Inflammatory macrophage treated with lipopolysaccharide for 4 hours (primary cell): ENCODE measurements at places on chromosomes 7 and 10.
A peak's percentile ranks its signal among the peaks of the same experiment; 100 is the strongest.

GRCh38 chr7:70034999-70035398 is 436.7 kb downstream of the AUTS2 start:
- DNase-seq = no peak

DNA sequence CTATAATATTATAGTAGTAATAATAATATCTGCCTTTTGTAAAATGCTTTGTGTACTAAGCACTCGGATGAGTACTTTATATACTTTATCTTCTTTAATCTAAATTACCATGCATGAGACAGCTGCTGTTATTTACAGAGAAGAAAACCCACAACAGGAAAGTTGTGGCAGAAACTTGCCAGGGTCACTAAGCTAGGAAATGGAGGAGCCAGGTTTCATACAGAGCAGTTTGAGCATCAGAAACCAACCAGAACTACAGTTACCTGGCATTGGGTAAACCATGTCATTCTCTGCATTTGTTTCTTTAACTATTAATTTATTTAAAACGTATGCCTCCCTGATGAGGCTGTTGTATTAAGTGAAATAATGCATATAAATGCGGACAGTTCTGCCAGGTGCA is 129.9 kb downstream of the CSTF2T start:
- no peak for DNase-seq

DNA sequence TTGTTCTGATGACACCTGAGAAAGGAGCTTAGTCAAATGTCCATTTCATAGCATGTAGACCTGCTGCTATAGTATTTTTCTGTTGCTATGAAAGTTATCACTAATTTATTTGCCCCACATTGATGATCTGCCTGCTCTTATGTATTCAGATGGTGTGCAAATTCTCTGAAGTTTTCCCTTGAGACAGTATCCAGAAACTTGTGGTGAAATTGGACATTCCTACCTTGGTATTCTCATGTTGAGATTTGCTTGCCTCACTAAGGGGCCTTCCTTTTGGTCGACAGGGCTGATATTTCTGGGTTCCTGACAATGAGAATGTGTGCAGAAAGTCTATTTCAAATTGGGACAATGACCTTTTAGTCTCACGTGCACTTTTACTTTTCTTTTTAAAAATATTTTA is 253.2 kb upstream of the FZD8 start:
- no peak for DNase-seq

DNA sequence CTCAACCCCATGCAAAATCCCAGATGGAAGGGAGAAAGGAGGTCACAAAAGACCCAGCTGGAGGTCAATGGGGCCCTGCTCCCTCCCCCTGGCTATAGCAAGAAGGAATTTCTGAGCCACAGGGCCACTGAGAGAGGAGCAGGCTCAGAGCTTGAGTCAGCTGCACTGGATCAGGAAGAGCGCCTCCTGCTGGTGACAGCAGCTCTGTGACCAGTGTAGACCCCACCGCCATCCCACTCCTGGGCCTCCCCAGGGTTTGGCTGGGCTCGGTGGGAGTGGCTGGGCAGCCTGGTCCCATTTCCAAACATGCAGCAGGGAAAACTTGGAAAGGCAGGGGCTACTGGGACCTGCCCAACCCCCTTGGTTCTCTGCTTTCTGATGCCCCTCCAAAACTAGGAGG is 31.5 kb upstream of the PRLHR start:
- no peak for DNase-seq

DNA sequence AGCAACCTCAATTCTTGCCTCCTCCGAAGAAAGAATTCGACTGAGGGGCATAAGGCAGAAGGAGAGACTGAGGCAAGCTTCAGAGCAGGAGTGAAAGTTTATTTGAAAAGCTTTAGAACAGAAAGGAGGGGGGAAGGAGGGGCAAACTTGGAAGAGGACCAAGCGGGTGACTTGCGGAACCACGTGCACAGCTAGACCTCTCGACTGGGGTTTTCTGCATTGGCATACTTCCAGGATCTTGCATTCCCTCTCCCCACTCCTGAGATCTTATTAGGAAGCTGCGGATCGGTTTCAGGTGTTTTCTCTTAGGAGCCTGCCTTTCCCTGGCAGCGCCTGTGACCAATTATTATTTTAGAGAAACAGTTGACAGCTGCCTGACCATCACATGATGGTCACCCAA is 20.3 kb upstream of the CPXM2 start:
- DNase-seq = no peak

DNA sequence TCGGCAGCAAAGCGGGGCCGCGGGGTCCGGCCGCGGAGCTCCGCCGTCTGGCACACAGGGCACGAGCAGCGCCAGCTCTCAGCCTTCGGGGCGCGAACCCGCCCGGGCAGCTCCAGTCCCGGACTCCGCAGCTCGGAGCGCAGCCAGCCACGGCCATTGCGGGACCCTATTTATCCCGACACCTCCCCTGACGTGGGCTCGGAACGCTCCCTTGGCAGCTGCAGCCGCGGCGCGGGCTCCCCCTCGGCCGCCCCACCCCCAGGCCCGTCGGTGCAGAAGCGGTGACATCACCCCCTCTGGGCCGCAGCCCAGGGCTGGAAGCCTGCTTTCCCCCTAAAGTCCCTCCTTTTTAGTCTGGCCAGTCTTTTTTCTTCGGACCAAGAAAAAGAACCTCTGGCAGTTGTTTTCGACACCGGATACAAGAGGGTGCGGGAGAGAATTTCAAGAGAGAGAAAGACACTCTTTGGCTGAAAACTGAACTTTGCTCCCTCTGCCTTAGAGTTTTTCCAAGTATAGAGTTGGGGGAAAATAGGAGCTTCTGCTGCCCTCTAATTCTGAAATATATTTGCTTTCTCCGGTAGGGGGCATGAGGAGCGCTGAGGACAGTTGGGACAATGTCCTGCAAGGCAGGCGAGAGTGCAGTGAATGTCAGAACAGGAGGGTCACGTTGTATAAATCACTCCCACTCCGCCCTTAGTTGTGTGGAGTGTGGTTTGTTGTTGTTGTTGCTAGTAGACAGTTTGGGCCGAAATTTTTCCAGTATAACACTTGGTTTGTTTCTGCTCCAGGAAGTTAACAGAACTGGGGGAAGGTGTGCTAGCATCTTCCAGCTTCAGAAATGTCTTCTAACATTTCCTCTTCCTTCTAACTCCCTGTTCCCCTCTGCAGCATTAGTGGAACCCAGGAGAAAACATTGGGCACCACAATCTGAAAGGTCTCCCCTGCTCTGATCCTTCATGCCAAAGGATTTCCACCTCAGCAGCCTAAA is at the start of gene SFRP4:
Gene SFRP4, minus strand, starts transcription at position 145 of the 988 bp plus-strand sequence. CDS start 280 bp downstream, outside the sequence.
- DNase-seq = peak; percentile 68

DNA sequence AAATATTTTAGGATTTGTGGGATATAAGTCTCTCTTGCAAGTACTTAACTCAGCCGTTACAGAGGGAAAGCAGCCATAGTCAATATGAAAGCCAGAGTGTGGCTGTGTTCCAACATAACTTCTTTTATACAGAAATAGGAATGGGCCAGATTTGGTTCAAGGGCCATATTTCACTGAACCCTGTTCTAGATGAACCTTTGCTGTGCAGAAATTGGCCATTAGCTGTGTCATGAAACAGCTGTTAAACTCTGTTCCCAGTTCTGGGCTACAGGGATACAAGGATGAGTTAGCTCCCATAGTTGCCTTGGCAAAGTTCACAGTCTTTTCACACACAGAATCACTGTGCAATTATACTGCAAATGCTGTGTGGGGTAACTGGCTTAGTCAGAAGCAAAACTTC is 213.9 kb upstream of the LRRN3 start:
- DNase-seq = no peak

DNA sequence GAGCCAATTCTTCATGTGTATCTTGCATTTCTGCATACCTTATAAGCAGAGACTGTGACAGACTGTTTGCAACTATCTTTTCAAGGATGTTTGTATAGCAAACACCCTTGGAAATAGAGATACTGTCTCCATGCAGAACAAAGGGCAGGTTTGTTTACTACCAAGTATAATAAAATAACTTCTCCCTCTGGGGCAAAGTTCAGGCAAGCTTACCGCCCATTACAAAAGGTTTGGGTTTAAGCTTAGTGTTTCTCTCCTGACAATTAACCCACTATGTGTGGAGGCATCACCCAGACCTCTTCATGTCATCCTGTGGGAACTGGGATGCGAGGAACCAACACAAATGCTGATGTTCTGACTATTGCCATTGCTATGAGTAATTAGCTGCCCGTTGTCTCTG is 479.1 kb upstream of the ZMIZ1 start:
- no peak for DNase-seq

- no peak for DNase-seq
These were observed 107.0 kb downstream of the XRCC2 start for GRCh38 chr7:152568972-152569371.

DNA sequence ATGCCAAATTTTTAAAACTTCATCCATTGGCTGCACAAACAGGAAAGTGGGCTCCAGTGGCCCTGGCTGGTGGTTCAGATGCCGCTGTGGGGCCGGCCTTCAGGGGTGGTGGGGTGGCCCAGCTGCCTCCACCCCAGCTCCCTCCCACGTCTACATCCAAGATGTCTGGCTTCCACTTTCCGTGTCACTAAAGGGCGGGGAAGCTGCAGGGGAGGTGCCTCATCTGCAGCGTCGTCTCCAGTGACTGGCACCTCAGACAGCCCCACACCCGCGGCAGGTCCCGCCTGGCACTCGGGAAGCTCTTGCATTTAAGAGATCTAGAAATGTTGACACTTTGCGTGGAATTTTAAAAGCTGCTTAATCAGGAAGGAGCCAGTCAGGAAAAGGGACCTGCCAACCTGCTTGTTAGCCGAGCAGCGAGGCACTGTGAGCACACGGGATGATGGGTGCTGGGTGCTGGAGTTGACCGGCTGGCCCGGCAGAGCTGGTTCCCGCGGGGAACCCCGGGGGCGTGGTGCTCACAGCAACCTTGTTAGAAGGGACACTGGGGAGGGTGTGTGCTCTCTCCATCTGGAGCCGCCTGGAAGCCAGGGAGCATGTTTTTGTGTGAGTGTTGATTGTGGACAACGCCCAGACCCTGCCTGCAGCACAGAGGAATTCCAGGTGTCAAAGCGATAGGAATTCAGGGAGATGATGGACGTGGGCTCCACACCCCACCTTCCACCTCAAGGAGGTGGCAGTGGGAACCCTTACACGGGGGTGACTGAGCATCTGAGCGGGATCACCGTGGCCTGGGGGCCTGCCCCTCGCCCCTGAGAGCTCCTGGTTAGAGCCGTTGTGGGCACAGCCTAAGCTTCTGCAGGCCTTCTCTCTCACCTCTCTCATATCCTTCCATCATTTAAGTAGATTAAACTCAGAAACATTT is 320.5 kb downstream of the PTPRN2 start:
- no peak for DNase-seq

DNA sequence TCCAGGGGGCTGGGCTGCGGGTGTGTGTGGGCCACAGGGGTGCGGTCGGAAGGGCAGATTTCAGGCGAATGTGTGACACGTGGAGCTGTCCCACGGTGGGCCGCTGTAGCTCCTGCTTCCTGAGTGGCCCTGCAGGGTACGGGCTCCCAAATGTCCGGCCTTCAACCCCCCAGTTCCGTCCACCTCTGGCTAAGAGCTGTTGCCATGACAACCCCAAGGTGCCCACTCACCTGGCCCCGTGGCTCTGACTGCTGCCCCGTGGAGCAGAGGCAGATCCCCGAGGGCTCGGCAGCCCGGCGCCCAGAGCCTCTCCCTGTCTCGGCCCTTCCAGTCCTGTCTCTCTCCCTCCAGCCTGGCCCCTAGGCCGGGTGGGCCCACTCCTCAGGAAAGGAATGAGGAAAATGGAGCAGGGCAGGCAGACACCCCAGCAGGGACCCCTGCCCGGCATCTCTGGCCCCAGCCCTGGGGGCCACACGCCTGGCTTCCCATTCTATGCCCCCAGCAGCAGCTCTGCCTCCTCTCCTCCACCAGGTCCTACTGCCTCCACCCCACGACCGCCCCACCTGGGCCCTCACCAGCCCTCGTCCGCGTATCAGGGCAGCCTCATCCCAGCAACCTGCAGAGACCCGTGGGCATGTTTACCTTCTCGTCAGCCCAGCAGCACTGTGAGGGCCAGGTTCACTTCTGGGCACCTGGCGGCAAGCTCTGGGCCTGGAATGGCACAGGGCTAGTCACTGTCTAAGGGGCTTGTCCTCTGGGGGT is 215.6 kb downstream of the ELFN1 start:
- DNase-seq = no peak

DNA sequence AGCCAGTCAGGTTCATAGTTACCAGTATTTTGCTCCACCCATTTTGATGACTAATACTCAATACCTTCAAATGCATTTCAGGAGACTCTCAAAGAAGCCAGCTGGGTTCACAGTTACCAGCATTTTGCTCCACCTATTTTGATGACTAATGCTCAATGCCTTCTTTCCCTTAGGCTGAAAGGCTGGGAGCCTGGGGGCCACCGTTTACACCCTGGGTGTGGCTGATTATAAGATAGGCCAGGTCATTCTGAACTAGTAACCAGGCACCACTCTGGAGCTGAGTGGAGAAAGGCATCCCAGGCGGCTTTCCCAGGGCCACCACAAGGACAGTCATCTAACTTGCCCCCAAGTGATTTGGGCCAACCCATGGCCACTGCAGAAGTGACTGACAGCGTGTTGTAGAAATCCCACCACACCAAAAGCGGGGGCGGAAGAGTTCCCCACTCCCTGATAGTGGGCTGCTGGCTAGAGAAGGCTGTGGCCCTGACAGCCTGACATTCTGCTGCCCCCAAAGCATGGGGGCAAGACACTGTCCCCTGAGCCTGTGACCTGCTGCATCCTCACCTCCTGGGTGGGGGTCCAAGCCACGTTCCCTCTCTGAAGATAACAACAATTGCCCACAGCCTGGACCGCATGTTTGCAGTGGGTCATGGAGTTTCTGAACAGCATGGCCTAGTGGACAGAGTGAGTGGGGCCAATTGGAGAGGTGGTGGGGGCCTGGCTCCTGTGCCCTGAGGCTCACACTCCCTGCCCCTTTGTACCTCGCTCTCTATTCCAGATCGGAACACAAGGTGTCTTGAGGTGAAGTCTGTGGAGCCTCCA is 23.0 kb upstream of the ZNF488 start:
- DNase-seq = no peak

GRCh38 chr7:115359119-115359518 is 437.2 kb downstream of the MDFIC start:
- no peak for DNase-seq

- no peak for DNase-seq
These were observed 2.7 kb downstream of the CYP3A5 start for GRCh38 chr7:99677013-99677647.

DNA sequence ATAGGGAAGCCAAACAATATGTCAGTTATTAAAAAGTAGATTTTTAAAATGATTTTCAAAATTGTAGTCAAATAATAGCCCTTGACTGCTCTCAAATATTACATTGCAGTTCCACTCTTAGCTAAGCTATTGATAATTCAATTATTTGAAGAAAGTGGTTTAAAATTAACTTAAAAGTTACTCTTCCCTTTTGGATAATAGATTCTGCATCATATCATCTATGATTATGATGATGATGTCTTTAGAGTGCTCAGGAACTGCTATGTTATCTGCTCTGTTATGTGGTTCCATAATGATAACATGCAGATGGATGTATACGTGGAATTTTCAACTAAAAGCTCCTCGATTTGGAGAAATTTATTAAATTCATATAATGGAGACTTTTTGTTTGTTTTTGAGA is 110.0 kb downstream of the ADAM22 start:
- DNase-seq = no peak

GRCh38 chr7:53541475-53541874 is 506.0 kb downstream of the POM121L12 start:
- no peak for DNase-seq

GRCh38 chr7:119270644-119271043 is 1002.3 kb upstream of the KCND2 start:
- no peak for DNase-seq
